NCI-H1930 (cell line): ENCODE measurements at places on chromosomes 7 and 10.
A peak's percentile ranks its signal among the peaks of the same experiment; 100 is the strongest.

GRCh38 chr10:13882119-13882711, 295.4 kb downstream of the PRPF18 start:
- no peak for DNase-seq

DNA sequence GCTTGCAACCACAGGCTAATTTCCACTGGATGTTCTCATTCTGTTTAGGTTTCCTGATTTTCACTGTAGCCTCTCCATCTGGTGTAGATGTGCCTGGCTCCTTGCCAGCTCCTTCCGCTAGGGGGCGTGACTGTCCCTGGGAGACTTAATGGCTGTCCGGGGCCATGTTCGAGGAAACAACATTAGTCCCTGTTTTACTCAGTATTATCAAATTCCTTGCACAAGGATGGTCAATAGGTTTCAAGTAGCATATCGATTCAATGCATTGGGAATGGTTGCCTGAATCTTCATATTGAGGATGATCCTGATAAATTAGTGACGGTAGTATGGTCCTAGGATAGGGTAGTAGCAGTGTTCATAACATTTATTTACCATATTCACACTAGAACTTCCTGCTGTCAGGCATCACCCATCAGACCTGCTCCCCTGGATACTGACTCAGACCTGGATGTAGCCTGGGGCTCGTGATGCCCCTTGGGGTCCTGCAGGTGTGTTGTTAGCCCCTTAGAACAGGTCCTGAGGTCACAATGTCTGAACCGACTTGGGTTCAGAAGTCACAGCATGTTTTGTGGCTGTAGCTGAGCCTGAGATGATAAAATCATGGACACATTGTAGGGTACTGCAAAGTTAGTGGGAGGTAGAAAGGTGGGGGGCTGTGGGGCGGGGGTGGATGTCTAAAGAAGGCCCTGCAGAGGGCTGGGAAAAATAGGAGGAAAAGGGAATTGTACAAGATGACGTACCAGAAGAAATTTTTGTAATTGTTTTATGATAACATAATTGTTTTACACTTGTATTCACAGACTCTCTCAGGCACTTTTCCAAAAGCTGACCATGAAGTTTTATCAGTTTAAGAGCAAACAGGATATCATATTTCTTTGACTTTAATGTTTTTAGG, 8.9 kb upstream of the EXOC6 start:
- no peak for DNase-seq

- no peak for DNase-seq
Observed at GRCh38 chr10:31017534-31018355, 13.9 kb downstream of the ZNF438 start.

GRCh38 chr7:33922820-33923219, 17.5 kb downstream of the BMPER start:
- no peak for DNase-seq

GRCh38 chr7:83739527-83739926, 90.6 kb upstream of the SEMA3E start:
- DNase-seq, result no peak

DNA sequence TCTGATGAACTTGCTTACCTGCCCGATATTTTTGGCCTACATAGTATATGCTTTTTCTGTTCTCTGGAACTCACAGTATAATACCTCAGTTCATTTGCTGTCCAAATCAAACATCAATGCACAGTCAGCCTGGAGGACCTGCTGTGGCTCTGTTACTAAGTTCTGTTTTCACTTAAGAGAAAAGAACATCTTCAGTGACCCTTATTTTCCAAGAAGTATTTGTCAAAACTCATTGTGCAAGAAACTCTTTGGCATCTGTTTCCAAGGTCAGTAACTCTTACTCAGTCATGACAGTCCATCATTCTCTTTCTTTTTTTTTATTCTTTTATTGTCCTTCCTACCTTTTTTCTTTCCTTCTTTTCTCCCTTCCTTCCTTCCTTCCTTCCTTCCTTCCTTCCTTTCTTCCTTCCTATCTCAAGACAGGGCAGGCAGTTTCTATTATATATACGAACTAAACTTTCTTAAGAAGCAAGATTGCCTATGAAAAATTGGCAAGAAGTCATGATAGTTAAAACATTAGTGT, 37.8 kb upstream of the SEM1 start:
- DNase-seq, result no peak

GRCh38 chr10:113808168-113808567, 45.7 kb downstream of the DCLRE1A start:
- no peak for DNase-seq

DNA sequence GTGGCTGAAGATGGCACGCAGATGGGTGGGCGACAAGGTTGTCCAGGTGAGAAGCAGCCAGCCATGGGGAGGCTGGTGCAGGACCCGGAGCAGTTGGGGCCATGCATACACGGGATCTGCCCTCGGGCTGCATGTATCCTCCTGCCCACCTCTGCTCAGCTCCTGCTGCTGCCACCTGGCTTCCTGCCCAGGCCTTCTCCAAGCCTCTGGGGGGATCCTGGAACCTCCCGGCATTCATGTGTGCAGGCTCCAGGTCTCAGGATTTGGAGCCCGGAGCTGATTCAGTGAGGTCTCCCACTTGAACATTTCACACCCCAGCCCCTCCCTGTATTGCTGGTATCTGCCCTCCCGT, 27.0 kb downstream of the PDGFA start:
- no peak for DNase-seq

GRCh38 chr10:75497997-75498883, 66.8 kb downstream of the LRMDA start:
- DNase-seq, result no peak

- peak; percentile 18 for DNase-seq
Observed at GRCh38 chr7:104848138-104848990, 165.6 kb upstream of the KMT2E start.

DNA sequence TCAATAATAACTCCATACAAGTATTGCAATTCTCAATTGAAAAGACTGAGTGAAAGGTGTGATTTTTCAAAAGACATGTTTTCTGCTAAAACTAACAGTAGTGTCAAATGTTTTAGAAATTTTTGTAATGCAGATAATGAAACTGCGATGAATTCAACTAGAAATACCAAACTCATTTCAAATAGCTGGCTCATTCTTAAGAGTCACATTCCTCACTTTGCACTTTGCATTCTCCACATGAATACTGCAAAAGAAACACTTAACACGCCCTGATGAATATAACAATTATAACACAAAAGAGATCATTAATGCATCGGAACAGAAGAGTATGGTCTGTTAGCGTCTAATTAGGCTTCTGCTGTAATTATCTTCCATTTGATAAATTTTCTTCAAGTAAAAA, 15.5 kb upstream of the TSPAN12 start:
- no peak for DNase-seq

DNA sequence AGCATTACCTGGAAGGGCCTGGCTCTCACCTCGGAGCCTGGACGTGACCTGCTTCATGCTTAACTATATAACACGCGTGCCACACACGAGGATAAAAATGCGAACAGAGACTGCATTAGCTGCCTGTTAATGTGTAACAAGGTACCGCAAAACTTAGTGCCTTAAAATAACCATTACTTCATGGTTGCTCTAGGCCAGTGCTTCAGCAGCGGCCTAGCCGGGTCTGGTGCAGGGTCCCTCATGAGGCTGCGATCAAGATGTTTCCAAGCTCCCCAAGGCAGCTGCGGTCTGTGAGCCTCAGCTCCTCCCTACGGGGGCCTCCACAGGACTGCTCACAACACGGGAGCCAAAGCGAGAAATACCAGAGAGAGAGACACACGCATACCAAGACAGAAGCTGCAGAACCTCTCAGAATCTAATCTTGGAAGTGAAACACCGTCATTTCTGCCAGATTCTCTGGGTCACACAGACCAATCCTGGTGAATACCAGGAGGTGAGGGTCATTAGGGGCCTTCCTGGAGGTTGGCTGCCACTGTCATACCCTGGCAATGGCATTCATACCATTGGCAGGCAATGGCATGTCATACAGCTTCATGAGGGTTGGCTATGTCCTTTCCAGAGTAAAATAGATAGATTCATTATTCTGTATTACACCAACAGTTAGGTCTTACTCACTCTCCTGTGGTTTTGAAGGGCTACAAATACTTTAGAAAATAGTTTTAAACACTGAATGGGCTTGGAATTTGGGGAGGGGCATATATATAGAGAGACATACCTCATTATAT, 94.5 kb downstream of the HIPK2 start:
- no peak for DNase-seq

DNA sequence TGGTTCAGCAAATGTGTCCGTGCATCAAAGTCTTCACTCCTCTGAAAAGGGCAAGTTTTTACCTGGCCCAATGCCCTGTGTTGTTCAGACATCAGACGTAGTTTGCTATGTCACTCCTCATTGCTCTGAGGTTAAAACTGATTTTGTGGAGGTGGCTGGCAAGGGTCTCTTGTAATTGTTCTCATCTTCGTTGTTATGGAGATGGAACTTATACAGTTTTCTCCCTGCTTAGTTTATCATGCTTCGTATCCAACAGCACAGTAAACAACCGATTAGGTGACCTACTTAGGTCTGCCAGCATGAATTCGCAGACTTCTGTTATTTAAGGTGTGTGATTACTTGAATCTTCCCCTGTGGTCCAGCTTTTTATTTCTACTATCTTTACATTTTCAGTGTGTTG, 274.1 kb upstream of the SMIM30 start:
- DNase-seq, result no peak

DNA sequence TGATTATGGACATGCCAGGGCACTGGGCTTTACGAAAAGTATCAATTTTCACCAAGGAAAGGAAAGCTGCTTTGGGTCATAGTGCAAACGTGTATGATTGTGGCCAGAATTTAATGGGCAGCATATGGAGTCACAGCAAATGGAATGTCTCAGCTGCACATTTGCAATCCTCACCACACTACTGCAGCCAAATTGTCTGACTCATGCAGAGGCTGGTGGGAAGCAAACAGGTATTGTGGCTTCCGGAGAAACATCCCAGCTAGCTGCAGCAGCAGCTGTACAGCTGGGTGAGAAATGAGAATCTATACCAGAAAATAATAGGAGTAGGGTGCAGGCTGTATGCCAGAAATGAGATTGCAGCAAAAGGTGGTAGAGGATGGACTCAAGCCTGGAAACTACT, 374.7 kb upstream of the VWC2 start:
- no peak for DNase-seq

GRCh38 chr7:55502858-55503440, 69.4 kb downstream of the VOPP1 start:
- DNase-seq, result peak; percentile 77

- DNase-seq, result no peak
Observed at GRCh38 chr10:31612082-31612481, 293.1 kb downstream of the ZEB1 start.

DNA sequence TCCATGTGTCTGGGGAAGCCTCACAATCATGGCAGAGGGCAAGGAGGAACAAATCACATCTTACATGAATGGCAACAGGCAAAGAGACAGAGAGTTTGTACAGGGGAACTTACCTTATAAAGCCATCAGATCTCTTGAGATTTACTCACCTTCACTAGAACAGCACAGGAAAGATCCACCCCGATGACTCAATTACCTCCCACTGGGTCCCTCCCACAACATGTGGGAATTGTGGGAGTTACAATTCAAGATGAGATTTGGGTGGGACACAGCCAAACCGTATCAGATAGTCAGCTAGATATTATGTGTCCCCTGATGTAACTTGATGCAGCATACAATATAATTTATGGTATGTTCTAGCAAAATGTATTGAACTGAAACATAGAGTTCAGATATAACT, 14.1 kb upstream of the CEP41 start:
- DNase-seq, result no peak

DNA sequence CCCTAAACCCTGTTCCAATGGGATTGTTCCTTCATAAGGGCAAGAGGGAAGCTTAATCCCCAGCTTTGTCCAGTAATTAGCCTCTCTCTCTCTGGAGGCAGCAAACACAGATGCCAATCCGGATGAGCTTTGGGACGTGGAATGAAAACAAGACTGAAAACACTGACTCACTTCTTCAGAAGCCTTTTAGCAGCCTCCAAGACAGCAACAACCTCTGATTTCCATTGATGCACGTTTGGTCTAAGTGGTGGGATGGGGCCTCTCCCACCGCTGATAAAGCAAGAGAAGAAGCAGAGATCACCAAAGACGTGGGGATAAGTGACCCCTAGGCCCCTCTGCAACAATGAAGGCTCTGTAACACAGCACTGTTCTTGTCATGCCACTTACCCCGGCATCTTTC, 5.8 kb upstream of the GFRA1 start:
- DNase-seq, result no peak

DNA sequence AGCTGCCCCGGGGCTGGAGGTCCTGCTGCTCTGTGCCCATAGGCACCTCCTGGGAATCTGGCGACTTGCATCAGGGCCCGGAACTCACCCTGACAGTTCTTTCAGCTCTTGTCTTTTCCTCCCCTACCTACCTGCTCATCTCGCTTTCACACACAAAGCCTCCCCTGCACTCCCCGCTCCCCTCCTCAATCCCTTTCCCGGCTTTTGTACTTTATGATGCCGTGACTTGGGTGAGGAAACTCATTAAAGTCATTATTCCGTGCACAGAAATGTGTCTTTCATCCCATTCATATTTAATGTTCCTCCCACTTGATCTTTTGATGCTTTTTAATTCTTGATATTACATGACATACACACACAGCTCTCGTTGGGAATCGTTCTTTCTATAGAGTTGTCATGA, 218.6 kb downstream of the RPS24 start:
- DNase-seq, result no peak

- DNase-seq, result no peak
Observed at GRCh38 chr7:30855936-30856335, 55.7 kb upstream of the AQP1 start.

DNA sequence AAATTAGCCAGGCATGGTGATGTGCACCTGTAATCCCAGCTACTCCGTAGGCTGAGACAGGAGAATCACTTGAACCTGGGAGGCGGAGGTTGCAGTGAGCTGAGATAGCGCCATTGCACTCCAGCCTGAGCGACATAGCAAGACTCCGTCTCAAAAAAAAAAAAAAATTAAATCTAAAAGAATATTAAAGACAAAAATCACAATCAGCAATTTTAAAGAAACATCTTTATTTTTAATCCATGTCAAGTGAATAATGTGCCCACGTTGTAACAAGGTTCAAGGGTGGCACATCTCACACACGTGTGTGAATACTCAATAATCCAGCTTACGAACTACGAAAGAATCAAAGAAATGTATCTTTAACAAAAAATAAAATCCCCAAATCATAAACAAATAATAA, 23.0 kb downstream of the SLC37A3 start:
- no peak for DNase-seq

DNA sequence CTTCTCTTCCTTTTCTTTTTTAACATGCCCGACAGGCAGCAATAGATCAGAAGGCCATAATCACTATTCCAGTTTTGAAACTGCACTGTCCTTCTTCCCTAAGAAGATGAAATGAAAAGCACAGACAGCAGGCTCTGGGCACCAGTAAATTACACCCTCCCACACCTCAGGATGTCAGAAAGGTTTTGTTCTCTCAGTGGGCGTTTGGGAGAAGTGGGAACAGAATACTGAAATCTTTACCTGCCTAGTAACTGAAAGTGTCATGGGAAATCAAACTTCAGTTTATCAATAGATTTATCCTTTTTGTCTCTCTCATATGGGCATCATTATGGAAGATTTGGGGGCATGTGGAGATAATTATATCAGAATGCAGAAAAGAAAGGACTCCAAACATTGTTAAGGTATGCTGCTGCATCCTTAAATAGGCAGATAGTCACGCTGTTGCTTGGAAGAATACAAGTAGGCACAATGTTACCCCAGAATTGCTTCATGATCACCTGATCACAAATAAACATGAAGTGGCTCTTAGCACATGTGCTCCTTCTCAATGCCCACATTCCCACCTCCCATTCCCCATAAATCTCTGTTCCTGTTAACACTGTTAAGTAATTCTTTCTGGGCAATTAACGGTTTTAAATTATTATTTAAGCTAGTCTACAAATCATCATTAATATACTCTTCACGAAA, 113.3 kb downstream of the DOCK4 start:
- DNase-seq, result no peak

GRCh38 chr10:30448092-30448491, 14.1 kb downstream of the MAP3K8 start:
- DNase-seq, result no peak
